CD4-positive, alpha-beta T cell treated with Interferon gamma for 1 hour (primary cell): ENCODE measurements at places on chromosomes 1 and 21.

DNA sequence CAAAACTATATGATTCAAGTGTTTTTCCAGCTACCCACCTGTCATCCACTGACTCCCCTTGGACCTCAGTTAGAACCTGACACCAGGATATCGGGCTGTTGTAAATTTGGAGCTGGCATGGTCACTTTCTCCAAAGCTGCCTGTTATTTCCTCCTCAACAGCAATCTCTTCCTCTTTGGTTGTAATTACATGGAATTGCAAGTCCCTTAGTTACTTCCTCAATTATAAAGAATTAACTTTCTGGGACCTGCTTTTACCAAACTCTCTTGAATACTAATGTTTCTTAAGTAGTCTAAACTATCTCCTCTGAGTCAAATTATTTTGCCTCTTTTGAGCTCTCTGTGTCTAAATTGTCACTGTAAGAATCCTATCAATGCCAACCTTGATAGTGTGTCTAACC is 150.3 kb upstream of the SGIP1 start:
- DNase-seq: no peak

DNA sequence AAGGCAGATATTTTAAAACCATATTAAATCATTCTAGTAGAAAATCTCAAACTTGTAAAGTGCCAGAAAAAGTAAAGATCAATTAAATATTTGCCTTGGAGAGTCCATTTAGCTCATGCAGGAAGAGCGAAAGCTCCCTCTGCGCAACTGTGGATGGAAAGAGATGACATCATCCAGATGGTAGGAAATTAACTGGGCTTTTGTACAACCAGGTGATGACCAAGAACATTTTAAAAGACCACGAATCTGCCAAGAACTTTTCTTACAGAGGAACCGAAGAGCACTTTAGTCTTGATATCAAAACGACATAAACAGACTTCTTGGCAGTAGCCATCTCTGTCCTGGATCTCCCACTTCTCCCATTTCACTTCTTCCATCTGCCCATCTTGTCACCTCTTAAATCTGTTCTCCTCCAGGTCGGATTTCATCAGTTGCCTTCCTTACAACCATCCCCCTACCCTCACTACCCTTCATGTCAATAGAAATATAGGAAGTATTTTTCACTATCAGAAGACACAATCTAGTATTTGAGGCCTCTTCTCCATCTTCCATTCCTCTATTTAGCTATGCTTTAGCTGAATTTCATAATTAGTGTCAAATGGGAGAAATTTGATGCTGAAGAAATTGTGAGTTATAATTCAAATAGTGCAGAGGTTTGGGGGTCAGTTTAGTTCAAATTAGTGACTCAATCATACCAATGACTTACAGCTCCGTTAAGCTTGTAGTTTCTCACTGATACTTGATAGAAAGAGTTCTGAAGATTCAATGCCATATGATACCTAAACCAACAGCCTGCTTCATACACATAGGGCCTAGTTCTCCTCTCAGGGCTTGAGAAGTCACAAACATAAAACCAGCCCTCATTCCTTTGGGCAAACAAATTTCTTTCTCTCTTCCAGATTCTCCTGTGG is 22.0 kb upstream of the DNASE2B start:
- DNase-seq: no peak

- no peak for DNase-seq
These were observed 454.8 kb downstream of the KIF26B start for GRCh38 chr1:245609354-245610150.

DNA sequence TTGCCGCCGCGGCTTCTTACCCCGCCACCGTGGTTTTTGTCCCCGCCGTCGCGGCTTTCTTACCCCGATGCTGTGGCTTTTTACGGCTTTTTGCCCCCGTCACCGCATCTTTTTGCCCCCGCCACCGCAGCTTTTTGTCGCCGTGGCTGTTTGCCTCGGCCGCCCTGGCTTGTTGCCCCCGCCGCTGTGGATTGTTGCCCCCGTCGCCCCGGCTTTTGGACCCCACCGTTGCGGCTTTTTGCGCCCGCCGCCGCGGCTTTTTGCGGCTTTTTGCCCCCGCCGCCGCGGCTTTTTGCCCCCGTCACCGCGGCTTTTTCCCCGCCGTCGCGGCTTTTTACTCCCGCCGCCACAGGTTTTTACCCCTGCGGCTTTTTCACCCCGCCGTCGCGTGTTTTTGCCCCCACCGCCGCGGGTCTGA is 3934.3 kb downstream of the SRGAP2C start:
- DNase-seq: no peak

DNA sequence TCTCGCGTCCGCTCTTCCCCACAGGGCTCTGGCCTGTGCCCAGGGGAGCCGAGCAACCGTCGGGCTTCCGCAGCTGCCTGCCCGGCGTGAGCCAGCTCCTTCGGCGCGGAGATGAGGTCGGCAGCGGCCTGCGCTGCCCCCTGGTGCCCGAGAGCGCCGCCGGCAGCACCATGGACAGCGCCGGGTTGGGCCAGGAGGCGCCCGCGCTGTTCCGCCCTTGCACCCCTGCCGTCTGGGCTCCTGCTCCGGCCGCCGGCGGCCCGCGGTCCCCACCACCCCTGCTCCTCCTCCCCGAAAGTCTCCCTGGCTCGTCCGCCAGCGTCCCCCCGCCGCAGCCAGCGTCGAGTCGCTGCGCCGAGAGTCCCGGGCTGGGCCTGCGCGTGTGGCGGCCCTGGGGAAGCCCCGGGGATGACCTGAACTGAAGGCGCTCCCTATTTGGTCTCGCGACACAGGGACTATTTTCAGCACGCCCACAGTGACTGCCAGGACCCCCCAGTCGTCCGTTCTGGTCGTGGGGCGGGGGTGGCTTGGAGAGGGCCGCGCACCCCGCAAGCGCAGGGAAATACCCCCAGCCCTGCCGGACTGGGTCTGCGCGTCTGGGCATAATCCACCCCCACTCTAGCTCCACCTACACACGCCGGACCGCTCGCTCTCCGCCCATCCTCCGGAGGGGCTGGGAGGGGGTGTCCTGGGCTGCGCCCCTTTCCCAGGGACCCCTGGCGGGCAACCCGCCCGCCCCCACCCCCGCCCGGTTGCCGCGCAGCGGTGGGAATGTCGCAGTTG is 1.3 kb downstream of the HES3 start:
- peak; percentile 71 for DNase-seq

GRCh38 chr1:24021403-24022266 is 41.5 kb upstream of the SRSF10 start:
- no peak for DNase-seq

- no peak for DNase-seq
These were observed 112.2 kb downstream of the NR5A2 start for GRCh38 chr1:200139661-200140250.

- no peak for DNase-seq
These were observed 322.6 kb downstream of the SMYD3 start for GRCh38 chr1:246184503-246184902.
